Activated CD4-positive, CD25-positive, alpha-beta regulatory T cell (primary cell): ENCODE measurements at places on chromosomes 5 and 9.

GRCh38 chr5:115657125-115657880, 31.5 kb upstream of the TMED7 start:
- DNase-seq: no peak

DNA sequence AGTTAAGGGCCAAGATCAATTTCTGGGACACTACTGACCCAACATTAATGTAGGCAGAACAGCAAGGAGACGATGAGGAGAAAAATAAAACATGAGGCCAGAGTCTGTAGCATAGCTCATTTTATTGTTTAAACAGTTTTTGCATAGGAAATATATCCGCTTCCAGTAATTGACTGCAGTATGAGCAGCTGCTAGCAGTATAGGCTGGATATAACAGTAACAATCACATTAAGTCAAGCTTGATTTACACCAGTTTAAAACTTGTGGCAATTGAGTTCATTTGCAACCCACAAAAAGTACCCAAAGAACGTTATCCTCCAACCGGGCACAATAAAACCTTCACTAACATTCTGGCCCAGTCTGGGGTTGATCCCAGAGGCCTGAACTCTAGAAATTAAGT, 232.2 kb downstream of the NFIB start:
- DNase-seq: no peak

GRCh38 chr9:88017096-88017495, 42.8 kb upstream of the CDK20 start:
- DNase-seq: no peak

DNA sequence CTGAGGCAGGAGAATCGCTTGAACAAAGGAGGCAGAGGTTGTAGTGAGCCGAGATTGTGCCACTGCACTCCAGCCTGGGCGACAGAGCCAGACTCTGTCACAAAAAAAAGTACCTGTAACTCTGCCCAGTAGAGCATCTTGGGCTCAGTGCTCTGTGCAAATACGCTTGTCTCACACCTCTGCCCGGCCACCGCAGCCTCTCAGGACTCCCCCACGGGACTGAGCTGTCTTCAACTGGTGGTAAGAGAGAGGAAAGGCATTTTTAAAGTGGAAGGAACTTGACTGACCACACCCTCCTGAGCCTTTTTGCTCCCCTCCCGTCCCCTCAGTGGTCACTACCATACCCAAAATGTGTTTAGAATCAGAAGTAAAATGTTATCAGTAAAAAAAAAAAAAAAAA, 174.3 kb upstream of the PIK3R1 start:
- DNase-seq: no peak
